Hepatocyte (in vitro differentiated cells): ENCODE measurements at places on chromosomes 4 and X. TPM values are rescaled to one million over a fixed set of nuclear protein-coding genes. Genes with fewer than 3 reads are reported as not detected.

- H3K27me3 ChIP-seq, result no peaks in the 10 kb centered on the region
- no peaks in the 10 kb centered on the region for H3K4me1 ChIP-seq
- H3K36me3 ChIP-seq, result no peaks in the 10 kb centered on the region
These were observed 364.0 kb upstream of the EPHA5 start for GRCh38 chr4:66034262-66034661.

DNA sequence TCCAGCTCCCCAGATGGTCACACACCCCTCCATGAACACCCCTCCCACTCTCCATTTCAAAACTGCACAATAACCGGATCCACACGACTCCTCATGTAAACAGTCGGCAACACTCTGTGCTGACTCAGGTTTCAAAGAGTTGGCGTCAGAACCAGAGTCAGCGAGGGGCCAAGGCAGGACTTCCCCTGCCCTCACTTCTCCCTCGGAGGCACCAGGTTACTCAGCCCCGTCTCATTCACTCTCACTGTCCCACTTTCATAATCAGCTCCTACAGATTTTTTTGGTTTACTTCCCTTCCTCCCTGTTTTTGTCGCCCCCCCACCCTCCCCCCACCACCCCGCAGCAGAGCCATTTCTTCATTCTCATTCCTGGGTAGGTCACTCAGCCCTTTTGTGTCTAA is 2.7 kb upstream of the TIMP1 start:
- peaks cover 8% of the 10 kb centered on the region for H3K4me1 ChIP-seq
- no peaks in the 10 kb centered on the region for H3K27me3 ChIP-seq
- peak; percentile 4 for DNase-seq
- no peaks in the 10 kb centered on the region for H3K36me3 ChIP-seq
- no peak overlapping the region for H3K4me3 ChIP-seq

BEX1 gene
- total RNA-seq, result 60.6 and 69.4 TPM in 2 replicates

GRCh38 chrX:42714981-42715700 is 62.8 kb downstream of the PPP1R2C start:
- no peaks in the 10 kb centered on the region for H3K4me1 ChIP-seq
- no peaks in the 10 kb centered on the region for H3K27me3 ChIP-seq
- H3K36me3 ChIP-seq, result no peaks in the 10 kb centered on the region

DNA sequence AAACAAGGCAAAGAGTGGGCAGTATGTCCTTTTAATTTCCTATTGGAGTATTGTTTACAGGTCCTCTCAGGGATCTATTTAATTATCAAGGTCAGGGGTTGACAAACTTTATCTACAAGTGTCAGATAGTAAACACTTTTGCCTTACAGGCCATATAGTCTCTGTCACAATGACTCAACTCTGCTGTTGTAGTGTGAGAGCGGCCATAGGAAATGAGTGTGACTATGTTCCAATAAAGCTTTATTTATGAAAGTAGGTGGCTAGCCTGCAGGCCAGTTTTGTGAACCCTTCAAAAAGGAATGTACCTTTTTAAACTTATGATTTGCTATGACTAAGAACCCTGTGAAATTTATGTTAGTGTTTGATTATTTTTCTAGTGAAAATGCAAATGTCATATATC is 156.1 kb downstream of the GPAT3 start:
- no peak for DNase-seq
- H3K27ac ChIP-seq, result no peak overlapping the region
- H3K36me3 ChIP-seq, result no peaks in the 10 kb centered on the region
- H3K4me1 ChIP-seq, result no peaks in the 10 kb centered on the region
- H3K4me3 ChIP-seq, result no peak overlapping the region
- H3K27me3 ChIP-seq, result no peaks in the 10 kb centered on the region

DCAF4L1 gene
- total RNA-seq, result 0.04 and 0.10 TPM in 2 replicates

GRCh38 chrX:22538580-22538979 is 265.9 kb downstream of the CBLL2 start:
- H3K27ac ChIP-seq, result no peak overlapping the region
- no peaks in the 10 kb centered on the region for H3K27me3 ChIP-seq
- DNase-seq, result no peak
- H3K4me1 ChIP-seq, result no peaks in the 10 kb centered on the region
- H3K36me3 ChIP-seq, result no peaks in the 10 kb centered on the region

RS1 gene
- 0.43 TPM in 1 of 2 replicates, not detected in the other for total RNA-seq

DNA sequence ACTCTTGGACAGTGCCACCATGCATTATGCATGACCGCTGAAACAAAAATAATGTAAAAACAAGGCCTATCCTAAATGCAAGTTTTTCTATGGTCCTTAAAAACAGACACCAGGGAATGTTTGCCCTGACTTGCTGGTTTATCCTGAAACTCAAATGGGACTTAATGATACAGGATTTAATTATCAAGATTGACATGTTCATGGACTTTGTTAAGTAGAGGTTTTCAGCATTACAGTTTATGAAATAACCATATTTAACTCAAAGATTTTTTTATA is 1.3 kb downstream of the NFKB1 start:
- no peaks in the 10 kb centered on the region for H3K27me3 ChIP-seq
- H3K4me1 ChIP-seq, result peaks cover 20% of the 10 kb centered on the region
- no peaks in the 10 kb centered on the region for H3K36me3 ChIP-seq
- DNase-seq, result no peak
- H3K4me3 ChIP-seq, result peak overlapping the region; percentile 94

- no peaks in the 10 kb centered on the region for H3K27me3 ChIP-seq
- peaks cover 37% of the 10 kb centered on the region for H3K4me1 ChIP-seq
- peak overlapping the region; percentile 90 for H3K27ac ChIP-seq
- peak overlapping the region; percentile 90 for H3K4me3 ChIP-seq
These were observed 429 bp downstream of the NOCT start for GRCh38 chr4:139015948-139016471.

DNA sequence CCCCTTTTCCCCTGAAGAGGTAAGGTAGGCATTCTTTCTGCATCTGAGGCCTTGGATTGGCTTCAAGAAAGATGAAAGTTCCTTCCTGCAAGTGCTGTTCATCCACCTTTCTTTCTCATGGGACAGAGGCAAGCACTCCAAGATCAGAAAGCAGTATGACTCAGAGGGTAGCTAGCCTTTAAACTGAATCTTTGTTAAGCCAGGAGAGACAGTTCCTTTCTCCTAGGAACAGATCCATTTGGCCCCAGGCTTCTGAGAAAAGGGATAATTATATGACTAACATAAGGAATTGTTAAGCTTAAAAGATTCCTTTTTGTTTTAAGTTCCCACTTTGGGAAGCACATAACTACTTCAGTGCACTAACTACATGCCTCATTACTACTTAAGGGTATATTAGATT is 192.0 kb downstream of the PPP3CA start:
- no peak for DNase-seq
- H3K27me3 ChIP-seq, result no peaks in the 10 kb centered on the region
- H3K36me3 ChIP-seq, result no peaks in the 10 kb centered on the region
- no peak overlapping the region for H3K4me3 ChIP-seq
- H3K4me1 ChIP-seq, result no peaks in the 10 kb centered on the region

DNA sequence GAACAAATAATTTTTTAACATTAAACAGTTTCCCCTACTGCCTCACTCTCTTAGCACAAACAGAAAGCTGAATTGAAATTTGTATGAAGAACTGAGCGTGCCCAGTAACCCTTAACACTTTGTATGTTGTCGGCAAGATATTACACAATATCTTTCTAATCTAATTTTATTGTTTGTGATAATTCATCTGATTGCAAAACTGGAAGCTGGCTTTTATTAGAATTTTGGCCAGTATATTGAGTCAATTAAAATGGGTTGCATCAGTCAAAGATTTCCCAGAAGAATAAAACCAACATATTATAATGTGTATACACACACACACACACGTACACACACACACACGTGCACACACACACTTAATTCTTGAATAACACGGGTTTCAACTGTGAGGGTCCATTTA is 2332.1 kb downstream of the PCDH7 start:
- no peaks in the 10 kb centered on the region for H3K36me3 ChIP-seq
- H3K27me3 ChIP-seq, result no peaks in the 10 kb centered on the region
- H3K4me3 ChIP-seq, result no peak overlapping the region
- DNase-seq, result no peak

GRCh38 chrX:13761606-13762414 is 27.3 kb downstream of the OFD1 start:
- H3K27me3 ChIP-seq, result no peaks in the 10 kb centered on the region
- peaks cover 4% of the 10 kb centered on the region for H3K36me3 ChIP-seq
- no peaks in the 10 kb centered on the region for H3K4me1 ChIP-seq
- no peak overlapping the region for H3K4me3 ChIP-seq

HTT-AS gene
- total RNA-seq, result not detected in 2 replicates

BEND4 gene
- total RNA-seq, result 0.10 and 0.24 TPM in 2 replicates

DNA sequence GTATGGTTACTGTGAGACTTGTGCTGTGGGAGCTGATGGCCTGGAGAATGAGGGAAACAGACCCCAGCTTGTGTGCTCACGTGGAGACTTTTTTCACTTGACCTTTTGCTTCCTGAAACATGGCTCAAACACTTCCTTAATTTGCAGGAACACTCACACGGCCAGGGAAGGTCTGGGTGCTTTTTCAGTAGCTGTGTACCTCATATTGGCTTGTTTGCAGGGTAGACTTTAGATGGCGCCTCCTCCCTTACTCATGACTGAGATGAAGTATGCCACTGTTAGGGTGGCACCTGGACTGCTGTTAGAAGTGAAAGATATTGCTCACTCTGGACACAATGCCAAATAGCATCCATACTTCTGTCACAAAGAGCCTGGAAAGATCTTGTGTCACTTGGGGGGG is 75.7 kb upstream of the WDR1 start:
- no peaks in the 10 kb centered on the region for H3K4me1 ChIP-seq
- DNase-seq, result no peak
- H3K27me3 ChIP-seq, result no peaks in the 10 kb centered on the region
- H3K27ac ChIP-seq, result no peak overlapping the region
- H3K36me3 ChIP-seq, result no peaks in the 10 kb centered on the region

ERCC6L gene
- total RNA-seq, result 1.5 and 2.5 TPM in 2 replicates

CCDC120 gene
- total RNA-seq, result 5.1 and 7.0 TPM in 2 replicates

SMIM10L2A gene
- 7.0 and 7.2 TPM in 2 replicates for total RNA-seq
